Stromal cell of bone marrow (primary cell): ENCODE measurements at places on chromosomes 2 and 18.

- no peak for DNase-seq
Observed at GRCh38 chr2:238487652-238488346, 61.1 kb downstream of the ASB1 start.

DNA sequence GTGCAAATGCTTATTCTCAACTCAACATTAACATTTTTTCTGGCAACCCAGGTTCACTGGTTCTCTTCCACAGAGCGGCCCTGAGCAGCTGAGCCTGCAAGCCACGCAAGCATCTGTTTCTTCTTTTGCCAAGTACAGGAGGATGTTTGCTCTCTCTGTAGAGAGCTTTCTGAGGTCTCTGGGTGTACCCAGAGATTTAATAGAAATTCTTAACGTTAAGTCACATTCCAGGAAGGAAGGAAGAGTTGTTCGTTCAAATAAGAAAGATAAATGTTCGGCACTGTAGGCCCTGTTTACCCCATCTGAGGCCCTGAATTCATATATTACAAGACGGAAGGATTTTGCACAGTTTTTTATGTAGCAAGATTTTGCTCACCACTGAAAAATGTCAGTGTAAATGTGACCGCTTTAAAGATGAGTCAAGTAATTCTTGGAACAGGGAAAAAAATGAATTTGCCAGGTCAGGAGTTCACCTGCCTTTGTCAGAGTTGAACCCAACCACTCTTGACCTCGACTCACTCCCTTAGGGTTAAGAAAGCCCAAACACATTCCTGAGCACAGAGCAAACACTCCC lies 30.1 kb downstream of the KCTD18 start:
- peak; percentile 69 for DNase-seq

- DNase-seq, result no peak
Observed at GRCh38 chr2:11387843-11388242, 43.4 kb upstream of the ROCK2 start.

DNA sequence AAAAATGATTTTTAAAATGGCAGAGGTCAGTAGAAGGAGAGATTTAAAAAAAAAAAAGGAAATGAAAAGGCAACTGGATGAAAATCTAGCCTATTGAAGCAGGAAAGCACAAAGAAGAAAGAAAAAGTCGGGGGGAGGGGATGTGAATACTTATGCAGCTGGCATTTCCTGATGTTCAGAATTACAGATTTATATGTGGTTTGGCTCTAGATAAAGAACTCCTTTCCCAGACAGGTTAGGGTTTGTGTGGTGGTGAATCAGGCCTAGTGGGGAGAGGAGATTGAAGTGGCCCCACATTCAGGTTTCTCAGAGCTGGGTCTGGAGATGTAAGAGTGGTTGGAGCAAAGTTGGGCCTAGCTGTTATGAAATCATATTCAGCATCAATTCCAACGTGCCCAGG lies 394.4 kb downstream of the FIGN start:
- no peak for DNase-seq

GRCh38 chr2:27989149-27989548 lies 98.6 kb downstream of the BABAM2 start:
- DNase-seq, result no peak

DNA sequence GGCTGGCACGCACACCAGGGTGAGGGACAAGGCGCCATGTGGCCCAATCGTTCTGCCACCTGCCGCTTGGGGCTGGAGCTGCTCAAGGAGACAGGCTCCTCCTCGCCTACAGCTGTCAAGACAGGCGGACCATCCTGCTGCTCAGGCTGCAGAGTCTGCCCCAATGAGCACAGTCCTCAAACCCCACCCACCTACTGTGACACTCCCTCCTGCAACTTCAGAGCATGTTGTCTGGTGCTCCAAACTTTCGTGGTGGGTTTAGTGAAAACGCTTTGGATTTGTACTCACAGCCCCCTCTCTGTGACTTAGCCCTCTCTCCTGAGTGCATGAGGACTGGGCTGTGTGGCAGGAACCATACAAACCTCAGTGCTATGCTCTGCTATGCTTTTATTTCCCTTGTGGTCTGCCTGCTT lies 23.2 kb upstream of the SLC35F6 start:
- DNase-seq, result no peak

DNA sequence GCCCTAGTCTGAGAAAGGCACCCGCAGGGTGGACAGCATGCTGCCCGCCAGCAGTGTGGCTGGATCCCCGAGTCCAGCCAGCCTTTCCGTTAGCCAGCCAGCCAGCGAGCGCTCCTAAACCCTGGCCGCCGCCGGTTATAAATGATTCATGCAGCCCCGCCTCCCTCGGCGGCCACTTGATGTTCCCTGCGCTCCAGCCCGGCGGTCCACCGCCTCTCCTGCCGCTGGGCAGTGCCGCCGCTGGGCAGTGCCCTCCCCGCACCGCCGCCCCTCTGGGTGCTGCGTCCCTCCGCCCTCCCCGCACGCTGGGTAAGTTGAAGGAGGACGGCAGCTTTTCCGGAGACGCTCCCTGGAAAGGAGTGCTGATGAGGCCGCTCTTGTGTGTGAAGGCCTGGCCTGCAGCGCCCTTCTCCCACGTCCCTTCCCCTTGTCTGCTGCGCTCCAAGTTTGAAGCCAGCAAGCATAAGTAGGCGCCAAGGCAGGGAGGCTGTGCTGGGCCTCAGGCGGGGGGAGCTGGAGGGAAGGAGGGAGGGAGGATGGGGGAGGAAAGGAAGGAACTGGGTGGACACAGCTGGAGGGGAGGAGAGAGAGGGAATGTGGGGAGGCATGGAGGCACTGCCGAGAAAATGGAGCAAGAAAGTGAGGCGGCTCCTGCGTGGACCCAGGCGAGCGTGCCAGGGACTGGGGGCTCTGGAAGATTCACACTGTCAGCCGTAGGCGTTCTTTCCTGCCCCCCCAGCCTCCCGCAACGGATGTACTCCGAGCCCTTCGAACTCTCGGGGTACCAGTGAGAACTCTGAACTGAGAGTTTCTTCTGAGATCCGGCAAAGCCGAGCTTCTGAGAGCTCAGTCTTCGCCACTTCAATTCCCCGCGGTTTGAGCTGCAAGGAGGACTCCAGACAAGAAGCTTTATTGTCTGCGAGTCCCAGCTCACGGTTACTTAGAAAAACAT lies 131.9 kb downstream of the GLI2 start:
- peak; percentile 72 for DNase-seq

- DNase-seq, result no peak
Observed at GRCh38 chr2:97851172-97851571, 137.8 kb downstream of the ZAP70 start.
